ENCODE measurements at places on chromosomes 5 and 9.

- DNase-seq, result no peak
Measured at GRCh38 chr5:148780711-148781110, 45.7 kb upstream of the ADRB2 start.

DNA sequence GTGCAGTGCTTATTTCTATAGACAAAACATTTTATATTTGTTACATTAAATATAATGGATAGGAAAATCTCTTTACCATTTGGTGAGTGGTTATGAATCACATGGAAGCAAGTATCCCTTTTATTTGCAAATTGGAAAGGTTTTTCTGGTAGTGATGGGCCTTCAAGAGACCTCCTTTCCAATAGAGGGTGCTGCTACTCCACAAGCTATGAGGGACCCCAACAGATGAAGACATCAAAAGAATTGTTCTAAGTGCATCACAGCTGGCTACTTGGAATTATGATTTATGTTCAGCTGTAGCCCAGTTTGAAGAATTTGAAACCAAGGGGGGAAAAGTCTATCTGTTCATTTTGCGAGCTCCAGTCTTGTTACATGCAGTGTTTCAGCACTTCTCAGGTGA, 493.7 kb upstream of the SGCD start:
- no peak for DNase-seq

DNA sequence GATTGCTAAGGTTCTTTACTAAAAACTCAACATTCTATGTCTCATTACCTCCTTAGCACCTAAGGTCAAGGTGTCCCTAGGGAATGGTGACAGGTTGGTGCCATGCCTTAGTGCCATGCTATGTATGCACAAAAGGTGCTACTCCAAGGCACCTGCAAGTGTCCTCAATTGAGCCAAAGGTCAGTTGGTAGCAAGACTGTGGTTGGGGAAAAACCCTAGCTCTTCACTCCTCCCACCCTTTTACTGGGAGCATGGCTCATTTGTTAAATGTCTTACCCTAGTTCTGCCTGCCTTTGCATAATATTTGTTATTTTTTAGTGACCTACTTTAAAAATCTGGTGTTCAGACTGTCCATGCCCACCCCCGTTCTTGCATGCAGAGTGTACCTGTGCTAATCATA, 17.0 kb downstream of the ACO1 start:
- no peak for DNase-seq

- no peak for DNase-seq
Measured at GRCh38 chr5:154288145-154288544, 97.6 kb downstream of the GALNT10 start.

DNA sequence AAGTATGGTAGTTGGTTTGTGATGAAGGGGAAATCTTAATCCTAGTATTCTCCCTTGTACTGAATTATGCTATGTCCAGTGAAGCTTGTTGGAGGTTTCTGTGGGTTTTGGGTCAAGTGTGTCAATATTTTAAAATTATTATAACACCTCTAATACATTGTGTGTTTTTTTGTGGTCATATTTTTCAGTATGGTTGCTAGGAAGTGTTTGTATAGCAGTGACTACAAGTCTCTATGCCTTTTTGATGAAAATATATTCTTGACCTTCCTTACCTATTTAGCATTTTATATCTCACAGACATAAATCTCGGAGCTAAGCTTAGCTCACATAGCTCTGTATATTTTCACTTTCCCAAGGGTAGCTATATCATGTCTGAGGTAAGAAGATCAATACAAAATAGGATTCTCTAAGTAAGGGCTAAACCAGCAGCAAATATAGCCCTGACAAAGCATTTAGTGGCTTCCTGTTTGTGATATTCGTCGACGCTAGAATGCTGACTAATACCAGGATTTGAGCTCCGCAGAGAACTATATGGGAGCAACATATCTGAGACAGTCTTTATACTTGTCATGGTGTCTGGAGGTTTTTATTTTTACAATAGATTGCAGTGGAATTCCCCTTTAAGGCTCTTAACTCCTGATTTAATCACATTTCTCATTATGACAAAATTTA, 82.3 kb downstream of the MACIR start:
- peak; percentile 13 for DNase-seq

DNA sequence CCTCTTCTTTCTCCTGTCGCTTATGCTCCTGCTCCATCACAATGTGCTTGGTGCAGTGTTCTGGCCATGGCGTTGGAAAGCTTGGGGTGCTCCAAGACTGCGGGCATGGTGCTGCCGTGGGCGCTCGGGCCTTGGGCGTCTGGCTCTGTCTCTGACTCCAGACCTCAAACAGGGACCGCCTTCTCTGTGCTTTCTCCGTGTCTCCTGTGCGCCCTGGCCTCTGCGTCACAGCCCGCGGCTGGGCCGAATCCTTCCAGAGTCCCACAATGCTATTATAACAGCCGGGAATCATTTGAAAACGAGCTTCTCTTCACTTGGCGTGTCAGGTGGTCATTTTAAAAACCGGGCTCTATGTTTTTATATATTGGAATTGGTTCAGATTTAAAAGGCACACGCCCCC, 32.4 kb upstream of the PUM3 start:
- DNase-seq, result no peak

DNA sequence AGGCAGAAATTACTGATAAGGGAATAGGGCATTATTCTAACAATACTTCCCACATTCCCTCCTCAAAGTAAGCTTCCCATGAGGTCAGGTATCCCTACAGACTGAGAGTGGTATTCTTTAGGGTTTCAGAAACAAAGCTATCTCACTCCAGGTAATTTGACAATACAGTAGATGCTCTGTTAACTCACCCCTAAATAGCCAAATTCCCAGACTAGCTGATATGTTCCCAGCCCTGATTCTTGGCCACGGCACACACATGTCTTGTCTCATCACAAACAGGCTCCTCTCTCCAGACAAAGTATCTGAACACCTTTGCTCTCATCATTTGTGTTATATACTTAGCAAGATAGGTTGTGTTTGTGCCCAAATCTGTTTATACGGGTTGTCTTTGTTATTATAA, 139.9 kb downstream of the ZNF608 start:
- no peak for DNase-seq

DNA sequence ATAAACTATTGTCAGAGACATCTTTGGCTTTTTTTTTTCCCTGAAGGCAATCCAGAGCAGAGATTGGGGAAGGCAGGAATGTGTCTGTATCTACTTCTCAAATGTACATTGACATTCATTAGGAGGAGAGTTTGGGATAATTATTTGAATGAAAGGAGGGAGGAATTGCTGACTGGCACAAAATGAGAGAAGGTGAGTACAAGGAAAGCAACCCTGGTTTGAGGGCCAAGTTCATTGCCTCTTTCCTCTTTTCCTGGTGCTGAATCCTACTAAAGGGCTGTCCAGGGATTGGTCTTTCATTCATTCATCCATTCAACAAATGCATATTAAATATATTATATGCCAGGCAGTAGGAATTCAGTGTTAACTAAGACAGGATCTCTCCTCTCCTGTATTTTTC, 18.8 kb upstream of the ANKHD1 start:
- no peak for DNase-seq

- DNase-seq, result no peak
Measured at GRCh38 chr5:102742215-102742614, 12.9 kb upstream of the PAM start.

Data from EL (cell line).